ENCODE measurements at places on chromosomes 11 and 22.

DNA sequence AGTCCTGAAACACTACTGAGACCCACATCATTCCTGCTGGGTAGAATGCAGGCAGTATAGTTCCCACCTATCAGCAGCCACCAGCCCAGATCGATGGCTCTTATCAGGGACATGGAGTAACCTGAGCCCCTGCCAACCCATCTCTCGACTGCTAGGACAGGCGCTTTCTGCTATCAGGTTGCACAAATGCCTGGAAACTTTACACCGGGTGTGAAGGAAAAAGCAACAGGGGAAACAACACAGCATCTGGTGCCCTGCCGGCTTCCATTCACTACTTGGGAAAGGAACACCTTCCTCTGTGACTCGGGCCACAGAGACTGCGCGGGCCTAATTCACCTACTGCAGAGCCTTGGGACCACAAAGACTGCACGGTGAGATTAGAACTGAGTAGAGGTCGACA lies 18.5 kb downstream of the RBFOX2 start:
- DNase-seq: no peak

- DNase-seq: peak; percentile 17
Observed at GRCh38 chr11:15073361-15074205, at the start of gene CALCB. Gene CALCB (plus strand): TSS chr11:15073593. CDS start chr11:15074719, 1,126 bp downstream.

GRCh38 chr11:130603335-130603906 lies 155.0 kb downstream of the ADAMTS15 start:
- no peak for DNase-seq

DNA sequence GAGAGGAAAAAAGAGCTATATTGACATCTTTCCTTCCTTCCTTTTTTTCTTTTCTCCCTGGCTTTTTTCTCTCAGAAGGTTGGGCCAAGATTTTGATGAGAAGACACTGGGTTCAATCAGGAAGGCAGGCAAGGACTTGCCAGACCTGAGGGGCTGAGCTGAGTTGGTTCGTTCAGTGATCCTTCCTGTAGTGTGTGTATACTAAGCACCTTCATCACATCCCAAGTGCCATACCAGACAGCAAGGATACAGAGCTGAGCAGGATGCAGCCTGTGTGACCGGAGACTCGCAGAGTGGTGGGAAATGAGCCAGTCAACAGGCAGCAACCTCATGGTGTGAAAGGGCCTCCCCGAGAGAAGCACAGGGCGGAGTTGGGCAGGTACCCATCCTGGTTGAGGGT lies 95.5 kb downstream of the SPON1 start:
- DNase-seq: no peak

GRCh38 chr11:11968511-11969280 lies 39.7 kb downstream of the DKK3 start:
- DNase-seq: no peak

- peak; percentile 82 for DNase-seq
Observed at GRCh38 chr11:587978-588380, 11.7 kb downstream of the PHRF1 start.

DNA sequence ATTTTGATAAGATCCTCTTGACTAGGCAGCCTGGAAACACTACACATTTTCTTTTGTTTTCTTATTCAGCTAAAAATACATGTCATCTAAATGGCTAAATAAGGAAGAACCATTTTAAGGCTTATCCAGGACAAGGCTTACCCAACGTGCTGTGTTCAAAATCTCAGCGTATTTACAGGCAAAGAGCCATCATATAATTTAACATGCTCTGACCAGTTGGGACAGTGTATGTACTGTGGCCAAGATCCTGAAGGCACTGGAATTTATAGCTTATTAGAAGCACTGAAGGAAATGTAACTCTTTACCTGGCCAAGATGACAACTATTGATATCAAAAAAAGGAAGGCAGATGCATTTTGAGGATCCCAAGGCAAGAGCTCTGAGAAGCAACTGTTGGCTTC lies 71.1 kb downstream of the PPFIBP2 start:
- DNase-seq: no peak

GRCh38 chr11:118051611-118052461 lies 25.0 kb upstream of the TMPRSS4 start:
- peak; percentile 78 for DNase-seq

GRCh38 chr22:49937758-49938564 lies 19.5 kb downstream of the CRELD2 start:
- no peak for DNase-seq

GRCh38 chr11:123778511-123778910 lies 24.2 kb upstream of the OR6X1 start:
- no peak for DNase-seq

DNA sequence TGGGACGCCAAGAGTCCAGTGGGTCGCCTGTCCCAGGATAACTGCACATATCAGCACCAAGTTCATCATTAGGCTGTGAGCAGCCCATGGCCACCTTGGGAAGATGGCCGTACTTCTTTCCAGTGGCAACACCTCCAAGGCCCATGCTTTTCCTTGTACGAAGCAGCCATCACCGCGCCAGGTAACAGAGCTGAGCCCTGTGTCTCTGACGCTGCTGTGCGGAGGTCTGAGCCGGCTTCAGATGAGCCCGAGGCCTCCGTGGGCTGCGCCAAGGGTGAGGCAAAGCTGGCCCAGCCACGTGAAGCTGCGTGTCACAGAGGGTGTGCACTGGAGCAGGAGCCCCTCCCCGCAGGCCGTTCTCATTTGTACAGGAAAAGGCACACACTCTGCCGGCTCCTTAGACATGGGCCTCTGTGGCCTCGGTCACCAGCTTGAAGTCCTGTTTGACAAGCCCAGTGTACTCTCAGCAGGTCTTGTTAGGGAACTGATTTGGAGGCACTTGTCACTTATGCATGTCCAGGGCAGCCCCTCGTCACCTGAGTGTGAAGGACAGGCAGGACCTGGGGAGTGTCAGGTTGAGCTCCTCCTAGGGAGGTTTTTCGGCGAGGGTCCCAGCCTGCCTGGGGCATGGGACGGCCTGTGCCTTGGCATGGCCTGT lies 401.5 kb downstream of the TBC1D22A start:
- no peak for DNase-seq

- DNase-seq: no peak
Observed at GRCh38 chr22:32728291-32728690, 73.2 kb upstream of the TIMP3 start.
